ENCODE measurements at places on chromosomes 7 and 10. TPM values are rescaled to one million over a fixed set of nuclear protein-coding genes. Genes with fewer than 3 reads are reported as not detected.
A peak's percentile ranks its signal among the peaks of the same experiment; 100 is the strongest.

Gene CRYGN
- total RNA-seq: not detected

Gene MINDY4
- total RNA-seq: 1.5 TPM

DNA sequence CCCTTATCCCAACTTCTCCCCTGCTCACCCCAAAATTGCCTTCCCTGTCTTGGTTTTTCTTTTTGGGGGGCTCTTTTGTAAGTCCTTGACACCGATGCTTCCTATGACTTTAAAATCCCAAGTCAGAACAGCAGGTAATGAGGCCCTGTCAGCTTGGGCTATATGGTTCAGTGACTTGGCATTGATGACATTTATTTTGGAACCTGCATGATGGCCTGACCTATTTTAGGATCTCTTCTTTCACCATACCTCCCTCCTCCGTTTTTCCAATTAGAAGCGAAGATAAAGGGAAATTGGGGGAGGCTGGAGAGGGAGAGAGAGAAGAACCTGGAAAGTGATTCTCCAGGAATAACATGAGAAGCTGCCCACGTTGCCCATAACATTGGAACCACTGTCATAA, 424.9 kb upstream of the AUTS2 start:
- no peak for DNase-seq

DNA sequence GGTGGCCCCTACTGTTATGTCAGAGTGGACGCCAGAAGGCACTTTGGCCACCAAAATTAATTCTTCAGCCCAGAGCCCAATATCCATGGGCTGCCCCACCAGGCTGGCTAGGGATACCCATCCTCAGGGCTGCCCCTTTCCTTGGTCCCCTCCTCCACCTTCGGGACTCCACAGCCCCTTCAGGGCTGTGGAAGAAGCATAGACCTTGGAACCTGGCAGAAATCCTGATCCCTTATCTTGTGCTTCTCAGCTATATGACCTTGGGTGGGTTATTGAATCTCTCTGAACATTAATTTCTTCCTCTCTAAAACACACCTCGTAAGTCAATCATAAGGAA, 499 bp upstream of the TMUB1 start:
- no peak for DNase-seq

DNA sequence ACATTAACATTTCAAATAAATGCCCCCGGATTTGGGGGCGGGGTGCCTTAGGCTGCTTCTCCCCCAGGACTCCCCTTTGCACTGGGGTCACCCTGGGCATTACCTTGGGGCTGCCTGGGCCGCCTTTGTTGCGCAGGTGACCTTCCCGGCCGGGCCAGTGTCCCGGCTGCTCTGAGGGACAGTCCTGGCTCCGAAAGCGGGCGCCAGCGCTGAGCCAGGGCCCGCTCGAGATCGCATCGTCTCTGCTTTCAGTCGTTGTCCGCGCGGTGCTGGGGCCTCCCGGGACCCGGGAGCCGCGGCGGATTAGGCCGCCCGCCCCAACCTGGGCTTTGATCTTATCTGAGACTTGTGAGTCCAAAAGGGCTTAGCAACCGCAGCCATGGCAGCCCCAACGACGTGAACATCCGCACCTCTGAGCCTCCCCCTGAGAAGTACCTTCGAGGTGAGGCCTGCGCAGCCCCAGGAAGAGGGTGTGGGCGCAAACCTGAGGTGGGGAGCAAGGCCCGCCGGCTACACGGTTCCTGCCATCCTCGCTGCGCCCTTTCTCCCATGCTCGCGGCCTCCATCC, 14.8 kb upstream of the WAPL start:
- DNase-seq: peak; percentile 52

GRCh38 chr7:88309819-88310218, 3.1 kb upstream of the STEAP4 start:
- no peak for DNase-seq

Data from activated CD4-positive, alpha-beta memory T cell treated with anti-CD3 and anti-CD28 coated beads, Interleukin-2, amount 10 ng/mL, durations not matched to agents 7 days and 5 days (primary cell).